ENCODE measurements at places on chromosomes 11 and 22. TPM values are rescaled to one million over a fixed set of nuclear protein-coding genes. Genes with fewer than 3 reads are reported as not detected.

DNA sequence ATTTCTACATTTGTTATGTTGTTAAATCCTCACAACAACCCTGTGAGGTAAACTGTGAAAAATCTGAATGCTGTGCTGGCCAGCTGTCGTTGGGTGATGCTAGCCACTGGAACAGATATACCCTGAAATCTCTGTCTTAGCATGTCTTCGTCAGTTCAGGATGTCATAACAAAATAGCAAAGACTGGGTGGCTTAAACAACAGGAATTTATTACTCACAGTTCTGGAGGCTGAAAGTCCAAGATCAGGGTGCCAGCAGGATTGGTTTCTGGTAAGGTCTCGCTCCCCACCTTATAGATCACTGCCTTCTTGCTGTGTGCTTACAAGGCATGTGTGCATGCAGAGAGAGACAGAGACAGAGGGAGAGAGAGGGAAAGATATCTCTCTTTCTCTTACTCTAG, 211.7 kb downstream of the C11orf91 start:
- DNase-seq, result no peak

- DNase-seq, result no peak
Observed at GRCh38 chr22:42366806-42367581, 65.2 kb downstream of the NFAM1 start.

Gene MPPED2
- not detected for total RNA-seq

GRCh38 chr22:33020721-33021120, 37.5 kb downstream of the SYN3 start:
- no peak for DNase-seq

- DNase-seq, result no peak
Observed at GRCh38 chr22:47209040-47209514, 446.6 kb downstream of the TBC1D22A start.
